ENCODE measurements at places on chromosomes 11 and 22.

- DNase-seq, result no peak
Measured at GRCh38 chr22:31449506-31449905, 40.1 kb downstream of the EIF4ENIF1 start.

GRCh38 chr22:48705159-48705916, 1122.3 kb downstream of the BRD1 start:
- no peak for DNase-seq

DNA sequence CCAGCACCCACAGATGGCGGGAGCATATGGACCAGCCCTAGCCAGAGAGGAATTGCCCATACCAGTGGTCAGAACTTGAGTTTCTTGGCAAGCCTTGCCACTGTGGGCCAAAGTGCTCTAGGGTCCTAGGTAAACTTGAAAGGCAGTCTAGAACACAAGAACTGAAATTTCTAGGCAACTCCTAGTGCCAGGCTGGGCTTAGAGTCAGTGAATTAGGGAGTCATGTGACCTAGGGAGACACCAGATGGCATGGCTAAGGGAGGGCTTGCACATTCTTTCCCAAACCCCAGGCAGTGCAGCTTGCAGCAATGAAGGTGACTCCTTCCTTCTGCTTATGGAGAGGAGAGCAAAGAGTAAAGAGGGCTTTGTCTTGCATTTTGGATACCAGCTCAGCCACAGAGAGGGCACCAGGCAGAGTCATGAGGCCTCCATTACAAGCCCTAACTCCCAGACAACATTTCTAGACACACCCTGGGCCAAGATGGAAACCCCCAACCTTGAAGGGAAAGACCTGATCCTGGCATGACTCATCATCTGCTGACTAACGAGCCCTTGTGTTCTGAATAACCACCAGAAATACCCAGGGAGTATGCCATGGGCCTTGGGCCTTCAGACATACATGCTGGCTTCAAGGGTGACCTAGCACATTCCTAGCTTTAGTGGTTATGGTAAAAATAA, 19.2 kb upstream of the OR56A3 start:
- DNase-seq, result no peak

- DNase-seq, result no peak
Measured at GRCh38 chr11:100759106-100759505, 72.0 kb downstream of the ARHGAP42 start.

All from bone marrow (tissue), 2 donors.